Activated CD4-positive, alpha-beta memory T cell treated with anti-CD3 and anti-CD28 coated beads for 36 hours (primary cell): ENCODE measurements at places on chromosomes 12 and 14.

DNA sequence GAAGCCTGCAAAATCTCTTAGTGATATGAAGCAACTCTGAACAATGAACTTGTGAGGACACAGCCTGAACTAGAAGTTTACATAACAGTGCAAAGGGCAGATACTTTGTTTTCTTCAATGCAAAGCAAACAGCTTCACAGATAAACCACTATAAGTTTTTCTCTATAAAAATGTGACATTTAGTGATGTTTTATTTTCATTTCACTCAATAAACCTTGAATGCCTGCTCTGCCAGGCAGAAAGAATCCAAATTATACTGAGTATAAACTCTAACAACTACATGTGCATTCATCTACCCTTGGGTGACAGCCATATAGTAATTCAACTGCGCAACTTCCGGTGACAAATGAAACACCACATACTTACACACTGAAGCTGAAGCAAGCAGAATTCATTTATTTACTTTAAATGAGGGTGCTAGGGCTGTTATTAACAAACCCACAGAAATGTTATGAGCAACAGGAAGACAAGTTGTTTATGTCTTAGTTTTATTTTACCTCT is 10.3 kb downstream of the DCP1B start:
- DNase-seq: peak; percentile 37

- peak; percentile 26 for DNase-seq
Measured at GRCh38 chr14:90759370-90760077, 56.7 kb downstream of the TTC7B start.

- DNase-seq: no peak
Measured at GRCh38 chr14:101972126-101972866, 7.9 kb downstream of the DYNC1H1 start.

GRCh38 chr12:92593734-92594402 is 108.9 kb upstream of the PLEKHG7 start:
- DNase-seq: peak; percentile 87

DNA sequence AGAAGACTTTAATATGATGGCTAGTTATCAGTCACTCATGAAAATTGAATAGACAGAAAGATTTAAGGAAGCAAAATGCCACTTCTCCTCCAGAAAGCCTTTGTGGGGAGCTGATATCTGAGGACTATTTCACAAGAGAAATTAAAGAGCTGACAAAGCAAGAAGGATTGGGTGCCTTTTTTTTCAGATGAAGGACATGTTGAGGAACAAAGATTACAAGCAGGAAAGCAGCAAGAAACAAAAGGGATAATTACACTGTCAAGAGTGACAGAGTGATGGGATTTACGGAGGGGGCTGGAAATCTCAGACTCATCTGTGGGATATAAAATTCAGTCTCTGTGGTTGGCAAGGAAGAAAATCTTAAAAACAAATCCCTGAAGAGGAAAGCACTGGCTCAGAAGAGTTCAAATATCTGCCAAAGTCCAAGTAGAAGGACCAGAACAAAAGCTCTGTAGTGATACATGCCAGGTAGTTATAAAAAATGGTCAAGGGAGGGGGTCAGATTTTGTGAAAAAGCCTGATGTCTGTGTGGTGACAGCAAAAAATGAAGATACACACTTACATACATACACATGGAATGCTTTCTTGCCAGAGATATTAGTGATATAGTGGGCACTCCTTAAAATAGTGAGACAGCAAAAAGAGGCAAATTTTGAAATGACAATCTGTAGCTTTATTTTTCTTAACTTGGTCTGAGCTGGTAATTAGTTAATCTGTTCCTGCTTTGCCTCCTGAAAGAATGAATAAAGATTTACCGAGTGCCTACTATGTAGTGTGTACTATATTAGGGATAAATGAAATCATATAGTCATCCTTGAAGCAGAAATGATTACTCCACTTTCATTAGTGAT is 62.9 kb downstream of the EPS8 start:
- no peak for DNase-seq

DNA sequence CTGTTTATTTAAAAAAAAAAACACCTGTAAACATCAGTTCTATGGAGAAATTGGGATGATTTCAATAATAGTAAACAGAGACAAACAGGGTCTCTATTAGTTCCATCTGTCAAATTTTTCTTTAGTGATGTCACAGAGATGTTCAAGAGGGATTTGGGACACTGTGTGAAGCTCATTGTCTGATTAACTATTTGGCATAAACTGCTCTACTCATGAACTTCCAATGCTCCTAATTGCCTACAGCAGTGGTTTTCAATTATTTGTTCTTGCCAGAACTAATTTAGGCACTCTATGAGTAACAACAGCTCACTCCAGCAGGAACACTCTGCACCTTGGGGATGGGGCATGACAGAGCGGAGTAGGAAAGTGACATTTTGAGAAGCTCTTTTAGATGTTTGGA is 250.1 kb upstream of the PRKD1 start:
- no peak for DNase-seq

DNA sequence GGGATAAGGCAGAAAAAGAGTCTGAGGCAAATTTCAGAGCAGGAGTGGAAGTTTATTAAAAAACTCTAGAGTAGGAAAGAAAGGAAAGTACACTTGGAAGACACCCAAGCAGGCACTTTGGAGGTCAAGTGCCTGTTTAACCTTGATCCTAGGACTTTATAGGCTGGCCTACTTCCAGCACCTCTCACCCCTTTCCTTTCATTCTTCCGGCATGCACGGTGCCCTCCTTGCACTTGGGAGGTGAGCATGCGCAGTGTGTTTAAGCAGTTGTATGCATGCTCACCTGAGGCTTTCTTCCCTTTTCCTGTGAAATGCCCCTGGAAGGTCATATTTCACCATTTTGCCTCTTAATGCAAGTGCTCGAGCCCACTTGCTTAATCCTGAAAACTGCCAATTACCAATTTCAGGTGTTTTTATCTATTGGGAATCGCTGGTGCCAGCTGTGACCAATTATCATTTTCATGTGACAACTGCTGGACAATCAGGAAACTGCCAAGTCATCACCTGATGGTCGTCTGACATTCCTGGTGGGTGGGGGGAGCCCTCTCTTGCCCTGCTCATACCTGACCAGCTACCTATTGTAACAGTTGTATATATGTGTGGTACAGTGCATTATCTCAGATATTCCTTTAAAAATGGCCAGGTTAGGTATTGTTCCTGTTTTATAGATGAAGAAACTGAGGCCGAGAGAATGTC is 53.5 kb downstream of the SUDS3 start:
- DNase-seq: no peak

DNA sequence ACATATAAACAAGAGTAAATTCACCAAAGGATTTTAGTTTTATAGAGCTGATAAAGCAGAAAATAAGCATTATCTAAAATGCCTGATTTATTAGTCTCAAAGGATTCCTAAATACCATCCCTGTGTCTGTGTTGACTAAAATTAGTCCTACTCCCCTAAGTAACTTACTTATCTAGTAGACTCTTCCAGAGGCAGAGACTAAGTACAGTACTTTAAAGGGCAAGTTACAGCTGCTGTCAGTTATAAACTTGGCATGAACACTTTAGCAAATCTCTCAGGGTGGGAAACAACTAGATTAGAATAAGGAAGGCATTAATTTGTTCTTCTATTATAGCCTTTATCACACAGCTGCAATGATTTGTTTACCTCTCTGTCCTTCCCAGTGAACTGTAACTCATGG is 46.0 kb downstream of the ATP2B1 start:
- DNase-seq: no peak
